ENCODE measurements at places on chromosomes 6 and 20.

- no peak for DNase-seq
These were observed 33.3 kb upstream of the NKAIN2 start for GRCh38 chr6:123770247-123770949.

DNA sequence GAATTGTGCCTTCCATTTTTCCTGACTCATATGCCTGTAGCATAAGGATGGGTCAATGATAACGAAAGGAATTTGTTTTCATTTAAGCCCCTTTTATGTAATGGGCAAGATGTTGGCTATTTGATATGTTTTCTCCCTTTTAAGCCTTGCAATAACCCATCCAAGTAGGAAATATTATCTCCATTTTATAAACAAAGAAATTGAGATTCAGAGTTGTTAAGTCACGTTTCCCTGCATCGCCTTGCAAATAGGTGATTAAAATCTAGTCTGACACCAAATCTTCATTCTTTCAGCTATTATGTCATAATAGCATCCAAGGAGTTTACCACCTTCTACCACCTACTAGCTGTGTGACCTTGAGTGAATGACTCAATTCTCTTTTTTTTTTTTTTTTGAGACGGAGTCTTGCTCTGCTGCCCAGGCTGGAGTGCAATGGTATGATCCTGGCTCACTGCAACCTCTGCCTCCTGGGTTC is 7.0 kb downstream of the HNF4A start:
- no peak for DNase-seq

- no peak for DNase-seq
These were observed 7.4 kb upstream of the SIRPB1 start for GRCh38 chr20:1627200-1627550.

GRCh38 chr20:50508171-50508755 is 1.9 kb upstream of the PTPN1 start:
- no peak for DNase-seq

GRCh38 chr20:32830437-32830836 is 10.7 kb downstream of the MAPRE1 start:
- no peak for DNase-seq

- DNase-seq: no peak
These were observed 267.2 kb upstream of the TCF21 start for GRCh38 chr6:133621751-133622150.

- DNase-seq: no peak
These were observed 25.7 kb upstream of the MICB start for GRCh38 chr6:31472259-31472658.

GRCh38 chr20:9160757-9161156 is 91.9 kb downstream of the PLCB4 start:
- no peak for DNase-seq

DNA sequence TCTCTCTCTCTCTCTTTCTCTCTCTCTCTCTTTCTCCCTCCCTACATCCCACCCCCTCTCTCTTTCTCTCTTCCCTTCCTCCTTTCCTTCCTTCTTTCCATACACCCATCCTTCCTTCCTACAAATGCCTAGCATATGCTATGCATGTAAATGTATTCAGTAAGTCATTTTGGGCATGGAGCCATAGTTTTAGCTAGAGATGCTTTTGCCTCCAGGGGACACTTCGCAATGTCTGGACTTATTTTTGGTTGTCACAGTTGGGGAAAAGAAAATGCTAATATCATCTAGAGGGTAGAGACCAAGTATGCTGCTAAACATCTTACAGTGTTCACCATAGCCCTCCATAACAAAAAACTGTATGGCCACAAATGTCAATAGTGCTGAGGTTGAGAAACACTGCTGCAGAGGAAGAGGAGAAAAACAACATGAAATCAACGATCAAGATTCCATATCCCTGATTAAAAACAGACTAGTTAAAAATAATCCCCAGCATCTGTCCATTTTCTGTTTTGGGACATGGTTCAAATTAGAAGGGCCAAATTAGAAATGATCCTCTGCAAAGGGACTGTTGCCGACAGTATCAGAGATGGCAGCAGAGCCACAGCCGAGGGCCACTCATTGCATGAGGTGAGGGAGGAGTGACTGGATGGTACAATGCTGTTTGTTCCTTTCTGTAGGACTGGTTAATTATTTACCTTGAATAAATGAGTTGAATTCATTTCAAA is 152.7 kb downstream of the SH3BGRL2 start:
- DNase-seq: no peak

DNA sequence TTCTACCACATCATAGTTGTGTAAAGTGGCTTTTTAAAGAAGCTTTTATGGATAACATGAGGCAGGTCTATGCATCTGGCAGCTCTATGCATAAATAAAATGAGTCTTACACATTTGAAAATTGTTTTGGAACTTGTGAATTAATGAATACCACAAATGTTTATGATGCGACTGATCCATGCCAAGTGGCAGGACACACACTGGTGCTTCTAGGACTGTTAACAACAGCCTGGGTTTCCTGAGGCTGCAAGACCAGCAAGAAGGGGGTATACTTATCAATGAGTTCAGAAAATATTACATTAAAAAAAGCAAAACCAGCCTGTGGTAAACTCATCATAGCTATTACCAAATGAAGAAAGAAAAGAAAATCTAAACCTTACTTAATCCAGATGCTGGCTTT is 212.9 kb upstream of the PDE10A start:
- no peak for DNase-seq

GRCh38 chr20:62639765-62640164 is 2.5 kb upstream of the SLCO4A1 start:
- no peak for DNase-seq

- DNase-seq: no peak
These were observed 156.9 kb upstream of the SOX4 start for GRCh38 chr6:21436625-21437024.

DNA sequence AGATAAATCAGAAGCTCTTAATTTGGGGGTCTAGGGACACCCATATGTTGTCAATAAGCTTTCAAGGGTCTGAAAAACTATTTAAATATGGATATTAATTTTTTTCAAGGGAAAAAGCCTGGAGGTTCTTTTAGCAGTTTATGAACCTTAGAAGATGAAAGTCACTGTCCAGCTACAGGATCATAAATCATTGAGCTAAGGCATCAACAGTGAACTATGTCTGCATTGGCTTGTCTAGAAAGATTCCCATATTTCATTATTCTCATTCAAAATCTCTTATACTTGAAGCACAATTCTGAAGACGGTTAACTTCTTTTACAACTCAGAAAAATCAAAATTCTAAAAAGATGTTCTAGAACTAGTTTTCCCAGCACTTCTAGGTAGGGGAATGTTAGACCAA is 34.9 kb upstream of the SNX9 start:
- no peak for DNase-seq

DNA sequence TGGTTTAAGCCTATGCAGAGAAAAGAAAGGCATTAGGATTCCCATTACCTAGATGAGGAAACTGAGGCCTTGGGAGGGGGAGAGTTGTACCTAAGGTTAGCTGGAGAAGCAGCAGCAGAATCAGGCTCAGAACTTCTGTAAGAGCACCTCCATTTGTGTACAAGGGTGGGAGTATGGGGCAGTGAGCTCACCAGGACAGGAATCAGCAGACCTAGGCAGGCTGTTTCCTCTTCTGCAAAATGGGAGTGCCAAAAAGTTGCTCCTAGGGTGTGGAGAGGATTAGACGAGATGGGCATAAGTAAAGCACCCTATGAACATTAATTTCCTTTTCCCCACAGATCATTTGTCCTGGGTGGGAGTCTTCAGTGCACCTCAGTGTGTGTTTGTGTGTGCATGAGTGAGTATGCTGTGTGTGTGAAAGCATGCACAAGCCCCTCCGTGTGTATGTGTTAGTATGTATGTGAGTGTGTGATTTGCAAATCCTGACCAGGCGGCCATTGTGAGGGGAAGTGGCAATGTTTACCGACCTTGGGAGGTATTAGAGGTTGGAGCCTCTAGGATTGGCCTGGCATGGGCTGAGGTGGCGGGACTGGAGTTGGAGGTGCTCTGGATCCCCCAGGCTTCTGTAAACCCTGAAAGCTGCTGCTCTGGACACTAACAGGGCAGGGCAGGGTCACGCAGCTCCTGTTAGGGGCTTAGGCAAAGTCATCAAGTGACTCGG is 78.8 kb downstream of the VEGFA start:
- no peak for DNase-seq

DNA sequence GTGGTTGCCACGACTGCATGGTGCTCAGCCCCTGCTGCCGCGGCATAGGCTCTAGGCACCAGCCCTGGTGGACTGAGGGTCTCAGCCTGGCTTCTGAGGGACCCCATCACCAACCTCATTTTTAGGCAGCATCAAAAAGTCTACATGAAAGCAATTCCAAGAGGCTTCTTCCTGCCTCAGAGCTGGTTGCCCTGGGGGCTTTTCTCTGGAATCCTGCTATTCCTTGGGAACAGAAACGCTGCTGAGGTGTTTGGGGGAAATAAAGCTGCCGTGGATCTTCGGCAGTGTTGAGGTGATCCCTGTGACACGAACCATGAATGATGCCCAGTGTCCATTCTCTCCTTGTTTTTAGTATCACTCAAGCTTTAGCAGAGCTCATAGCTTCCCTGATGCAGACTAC is 148.4 kb upstream of the LRFN2 start:
- no peak for DNase-seq

DNA sequence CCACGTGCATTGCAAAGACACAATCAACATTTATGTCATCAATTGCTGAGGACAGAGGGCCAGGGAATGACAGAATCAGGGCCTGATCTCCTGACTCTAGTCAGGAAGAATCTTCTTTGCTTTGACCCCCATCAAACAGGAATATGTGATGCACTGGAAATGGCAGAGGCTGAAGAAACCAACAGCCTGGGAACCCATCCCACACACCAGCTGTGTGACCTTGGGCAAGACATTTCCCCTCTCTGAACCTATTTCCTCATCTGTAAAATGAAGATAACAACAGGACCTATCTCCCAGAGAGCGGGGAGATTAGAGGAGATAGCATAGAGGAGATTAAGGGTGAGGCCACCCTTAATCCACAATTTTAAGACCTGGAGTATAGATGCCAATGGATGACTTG is 1.5 kb downstream of the HNF4A start:
- DNase-seq: no peak

DNA sequence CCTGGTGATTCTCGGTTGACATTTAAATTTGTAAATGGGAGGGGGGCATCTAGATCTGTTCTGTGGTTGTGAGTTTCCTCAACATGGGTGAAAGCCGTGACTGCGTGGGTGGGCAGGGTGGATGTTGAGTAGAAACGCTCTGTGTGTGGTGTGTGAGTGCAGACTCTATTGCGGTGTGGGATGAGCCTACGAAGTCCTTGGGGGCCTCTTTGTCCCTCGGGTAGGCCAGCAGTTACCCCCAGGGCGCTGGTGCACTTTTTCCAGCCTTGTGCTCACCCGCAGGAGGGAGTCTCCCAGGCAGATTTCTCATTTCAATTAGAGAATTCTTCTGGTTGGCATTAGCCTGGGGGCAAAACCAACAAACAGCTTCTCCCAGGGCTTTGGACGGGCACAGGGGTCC is 10.6 kb downstream of the TOX2 start:
- no peak for DNase-seq

DNA sequence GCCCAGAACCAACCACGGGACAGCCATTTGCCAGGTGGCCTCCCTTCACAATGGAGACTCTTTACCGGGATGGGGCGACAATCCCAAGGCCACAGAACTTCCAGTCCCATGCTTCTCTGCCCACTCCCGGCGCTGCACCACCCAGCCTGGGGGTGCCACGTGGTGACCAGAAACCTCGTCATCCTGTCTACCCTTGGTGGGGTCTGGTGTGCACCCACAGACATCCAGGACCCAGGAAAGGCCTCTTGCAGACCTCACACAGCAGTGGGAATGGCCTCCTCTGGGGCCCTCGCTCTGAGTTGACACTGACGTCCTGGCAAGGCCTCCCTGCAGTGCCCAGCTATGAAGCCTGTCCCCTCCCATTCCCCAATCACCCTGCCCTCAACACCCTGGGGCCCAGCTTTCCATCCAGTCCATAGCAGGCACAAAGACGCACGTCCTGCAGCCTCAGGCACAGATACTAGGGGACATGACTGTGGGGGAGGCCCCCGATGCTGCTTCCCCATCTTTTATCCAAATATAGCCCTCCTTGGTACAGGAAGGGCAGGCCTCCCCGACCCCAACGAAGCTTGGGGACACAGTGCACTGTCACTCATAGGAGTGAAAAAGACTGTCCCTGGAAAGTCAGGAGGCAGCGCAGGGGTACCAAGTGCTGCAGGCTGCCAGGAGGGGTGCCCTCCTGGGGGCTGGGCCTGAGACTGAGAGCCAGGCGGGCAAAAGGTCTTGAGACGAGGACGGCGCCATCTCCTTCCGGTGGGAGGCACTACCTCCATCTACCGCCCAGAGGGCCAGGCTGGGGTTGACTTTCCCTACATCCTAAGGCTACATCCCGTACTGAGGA is 7.2 kb downstream of the CST7 start:
- DNase-seq: no peak

DNA sequence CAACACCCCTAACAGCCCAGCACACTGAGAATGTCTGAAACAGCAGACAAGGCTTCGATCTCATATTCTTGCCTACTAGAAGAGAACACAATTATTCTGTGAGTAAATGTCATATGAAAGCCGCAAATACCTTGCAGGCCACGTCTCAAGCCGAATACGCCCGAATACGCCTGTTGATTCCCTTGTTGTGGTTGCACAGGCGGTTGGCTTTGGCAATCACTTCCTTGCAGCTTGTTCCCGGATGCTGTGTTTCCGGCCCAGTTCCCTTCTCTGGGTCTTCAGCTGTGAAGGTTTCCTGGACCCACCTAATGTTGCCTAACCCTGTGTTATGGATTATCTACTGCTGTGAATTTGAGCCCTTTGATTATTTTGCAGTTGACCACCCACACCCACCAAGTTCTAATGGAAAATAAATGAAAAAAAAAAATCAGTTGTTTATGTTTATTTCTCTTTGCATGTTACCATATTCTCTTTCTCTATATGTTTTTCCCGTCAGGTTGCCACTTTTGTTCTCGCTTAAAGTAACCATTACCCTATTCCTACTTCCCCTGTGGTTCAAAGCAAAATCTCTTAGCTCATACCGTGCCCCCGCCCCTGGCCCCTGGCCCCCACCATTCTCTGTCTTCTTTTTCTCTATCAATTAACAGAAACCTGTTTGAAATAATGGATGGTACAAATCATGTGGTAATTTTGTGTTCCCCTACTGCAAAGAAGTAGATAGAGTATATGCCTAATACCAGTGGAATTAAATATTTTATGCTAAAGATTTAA is 172.4 kb downstream of the ADGB start:
- no peak for DNase-seq

DNA sequence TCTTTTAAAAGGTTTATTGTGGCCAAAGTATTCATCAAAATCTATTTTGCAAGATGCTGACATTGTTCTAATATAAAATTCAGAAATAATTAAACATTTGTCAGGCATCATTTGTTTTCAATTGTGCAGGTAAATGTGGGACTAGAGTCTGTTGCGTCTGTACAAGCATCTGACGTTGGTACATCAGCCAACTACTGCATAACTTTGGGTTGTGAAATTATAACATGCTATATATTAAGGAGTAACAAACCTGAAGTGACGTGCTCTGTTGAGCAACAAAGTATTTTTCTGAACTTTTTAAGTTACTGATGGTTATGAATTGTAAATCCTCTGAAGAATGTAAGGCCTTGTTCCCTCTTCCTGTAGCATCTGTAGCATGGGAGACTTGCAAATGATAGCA is 66.0 kb downstream of the RNF182 start:
- no peak for DNase-seq

GRCh38 chr20:46549188-46549972 is 1.1 kb downstream of the OCSTAMP start:
- DNase-seq: no peak

All from stimulated activated CD8-positive, alpha-beta memory T cell treated with anti-CD3 and anti-CD28 coated beads, Interleukin-4, amount 100 ng/mL, for 1 hour (primary cell).